ENCODE measurements at places on chromosomes 11 and 22. TPM values are rescaled to one million over a fixed set of nuclear protein-coding genes. Genes with fewer than 3 reads are reported as not detected.

GRCh38 chr11:7485186-7486097, at the start of gene OLFML1:
TSS of gene OLFML1 (plus strand) at chr11:7485506. CDS start at chr11:7485876, 370 bp downstream.
- no peaks in the 10 kb centered on the region for H3K4me1 ChIP-seq
- no peak for DNase-seq
- H3K36me3 ChIP-seq, result no peaks in the 10 kb centered on the region
- H3K27ac ChIP-seq, result no peak within 1 kb of the TSS
- no peak within 1 kb of the TSS for H3K4me3 ChIP-seq

DNA sequence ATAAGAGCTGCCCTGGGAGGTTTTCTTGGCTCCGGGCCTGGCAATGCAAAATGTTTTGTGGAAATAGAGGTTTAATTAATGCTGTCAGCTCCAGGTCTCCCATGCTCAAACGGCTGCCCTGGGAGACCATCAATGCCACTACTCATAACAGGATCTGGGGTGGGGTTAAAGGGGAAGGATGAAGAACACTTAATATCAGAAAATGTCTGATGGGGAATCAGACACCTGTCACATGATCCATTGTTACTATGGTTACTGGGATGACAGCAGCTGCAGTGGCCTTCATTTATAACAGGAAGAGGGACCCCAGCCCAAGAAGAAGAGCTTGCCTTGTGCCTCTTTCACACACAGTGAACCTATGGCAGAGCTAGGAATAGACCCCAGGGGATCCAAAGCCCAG, 2.2 kb upstream of the SYT13 start:
- peaks cover 9% of the 10 kb centered on the region for H3K4me1 ChIP-seq
- H3K36me3 ChIP-seq, result peaks cover 6% of the 10 kb centered on the region
- H3K27ac ChIP-seq, result no peak overlapping the region
- H3K27me3 ChIP-seq, result peaks cover 20% of the 10 kb centered on the region

Gene CNTN5
- 1.6 TPM for total RNA-seq

GRCh38 chr11:66902486-66903177, 45.8 kb downstream of the LRFN4 start:
- no peak overlapping the region for H3K27ac ChIP-seq
- no peaks in the 10 kb centered on the region for H3K36me3 ChIP-seq
- no peak for DNase-seq
- peaks cover 5% of the 10 kb centered on the region for H3K4me1 ChIP-seq
- H3K27me3 ChIP-seq, result no peaks in the 10 kb centered on the region
- no peak overlapping the region for H3K4me3 ChIP-seq

DNA sequence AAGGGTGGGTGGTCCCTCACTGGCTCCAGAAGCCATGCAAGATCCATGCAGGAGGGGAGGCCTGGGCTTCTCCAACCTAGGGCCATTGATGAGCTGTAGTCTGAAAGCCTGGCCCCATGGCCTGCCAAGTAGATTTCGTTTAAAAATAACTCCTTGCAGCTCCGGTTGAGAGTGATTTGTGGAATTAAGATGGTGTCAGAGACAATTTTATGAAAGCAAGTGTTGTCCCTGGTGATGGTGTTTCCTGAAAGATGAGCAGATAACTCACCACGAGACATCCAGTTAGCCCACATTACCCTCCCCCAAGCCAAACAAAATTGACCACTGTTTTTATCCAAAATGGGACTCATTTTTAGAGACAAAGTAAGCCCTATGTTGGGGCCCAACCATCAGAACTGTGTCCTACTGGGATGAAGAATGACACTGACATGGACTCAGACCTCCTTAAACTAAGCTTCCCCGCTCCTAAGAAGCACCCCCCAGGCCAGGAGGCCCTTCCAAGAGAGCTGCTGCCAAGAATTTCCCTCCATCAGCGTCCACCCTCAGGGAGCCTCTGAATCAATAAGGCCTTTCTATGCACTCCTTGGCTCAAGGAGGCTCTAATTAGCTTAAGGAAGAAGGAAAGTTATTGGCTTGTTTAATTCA, 174.2 kb upstream of the NCAM1 start:
- H3K4me1 ChIP-seq, result peaks cover 6% of the 10 kb centered on the region
- DNase-seq, result no peak
- no peak overlapping the region for H3K4me3 ChIP-seq
- no peak overlapping the region for H3K27ac ChIP-seq
- H3K27me3 ChIP-seq, result no peaks in the 10 kb centered on the region
- no peaks in the 10 kb centered on the region for H3K36me3 ChIP-seq

GRCh38 chr11:810040-810567, 337 bp downstream of the RPLP2 start:
- peak overlapping the region; percentile 59 for H3K27ac ChIP-seq
- peak; percentile 33 for DNase-seq
- peaks cover 14% of the 10 kb centered on the region for H3K27me3 ChIP-seq

Gene MS4A6E
- not detected for total RNA-seq

Gene OR51Q1
- not detected for total RNA-seq

DNA sequence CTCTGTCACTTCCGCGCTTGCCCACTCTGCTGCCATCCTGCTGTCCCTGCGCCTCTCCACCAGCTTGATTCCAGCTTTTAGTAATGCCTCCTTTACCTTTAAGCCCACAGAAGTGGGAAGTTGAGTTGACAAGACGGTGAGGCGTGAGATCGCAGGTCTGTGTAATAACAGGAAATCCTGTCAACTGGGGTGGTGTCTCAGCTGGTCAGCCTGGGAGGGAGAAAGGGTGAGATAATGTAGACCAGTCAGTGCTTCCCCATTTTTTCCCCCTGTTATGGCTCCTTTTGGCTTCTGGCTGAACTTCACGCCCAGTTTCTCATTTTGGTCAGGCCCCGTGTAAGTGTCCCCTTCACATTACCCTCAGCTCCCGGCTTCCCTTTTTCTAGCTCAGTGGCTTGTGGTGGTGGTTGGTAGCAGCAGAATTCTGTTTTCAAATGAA, 98.9 kb downstream of the TRAF6 start:
- peaks cover 4% of the 10 kb centered on the region for H3K4me1 ChIP-seq
- no peak for DNase-seq
- no peaks in the 10 kb centered on the region for H3K27me3 ChIP-seq

- DNase-seq, result no peak
- no peak overlapping the region for H3K4me3 ChIP-seq
- no peak overlapping the region for H3K27ac ChIP-seq
- peaks cover 1% of the 10 kb centered on the region for H3K27me3 ChIP-seq
- no peaks in the 10 kb centered on the region for H3K36me3 ChIP-seq
These were observed 8.2 kb upstream of the PARVG start for GRCh38 chr22:44172370-44173108.

- DNase-seq, result peak; percentile 54
- no peaks in the 10 kb centered on the region for H3K36me3 ChIP-seq
- H3K27ac ChIP-seq, result no peak overlapping the region
- peaks cover 2% of the 10 kb centered on the region for H3K4me1 ChIP-seq
These were observed 2.5 kb upstream of the ZDHHC8 start for GRCh38 chr22:20128902-20129746.

- no peak for DNase-seq
- H3K27me3 ChIP-seq, result peaks cover 2% of the 10 kb centered on the region
- H3K4me3 ChIP-seq, result no peak overlapping the region
- H3K4me1 ChIP-seq, result no peaks in the 10 kb centered on the region
- H3K36me3 ChIP-seq, result no peaks in the 10 kb centered on the region
These were observed 40.2 kb downstream of the CACNA1I start for GRCh38 chr22:39610766-39611165.

Gene CFAP300
- total RNA-seq, result 1.4 TPM

DNA sequence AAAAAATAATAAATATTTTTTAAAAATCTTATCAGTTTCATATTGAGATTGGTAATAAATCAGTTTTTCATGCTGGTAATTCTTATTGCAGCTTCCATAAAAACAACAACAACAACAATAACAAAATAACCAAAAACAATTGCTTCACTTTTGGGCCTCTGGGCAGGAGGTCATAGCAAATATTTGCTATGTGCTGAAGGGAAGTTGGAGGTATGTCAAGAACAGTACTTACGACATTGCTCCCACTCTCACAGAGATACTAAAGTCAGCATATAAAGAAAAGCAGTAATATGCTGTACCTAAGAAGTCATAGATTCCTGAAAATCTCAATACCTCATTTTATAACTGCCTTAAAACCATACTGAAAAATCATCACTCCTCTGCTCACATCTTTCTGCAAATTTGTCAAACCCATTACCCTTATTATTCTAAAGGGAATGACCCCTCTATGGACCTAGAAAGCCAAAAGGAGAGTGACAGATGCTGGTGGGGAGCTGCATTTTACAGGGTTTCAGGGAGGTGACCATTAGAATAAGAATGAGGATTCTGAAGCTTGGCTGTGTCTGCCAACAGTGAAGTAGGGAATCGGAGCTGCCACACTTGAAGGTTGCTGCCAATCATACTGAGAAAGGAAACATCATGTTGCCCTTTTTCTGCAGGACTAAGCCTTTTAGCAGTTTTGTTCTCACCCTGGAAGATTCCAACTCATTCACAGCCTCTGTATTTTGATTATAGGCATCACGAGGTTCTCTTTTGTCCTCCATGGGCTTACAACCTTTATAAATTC, 742.9 kb downstream of the LRRC4C start:
- H3K27ac ChIP-seq, result no peak overlapping the region
- no peak overlapping the region for H3K4me3 ChIP-seq
- no peaks in the 10 kb centered on the region for H3K27me3 ChIP-seq
- DNase-seq, result no peak

Gene CLMP
- 24.2 TPM for total RNA-seq
